Myocyte (in vitro differentiated cells): ENCODE measurements at places on chromosomes 4 and X.

DNA sequence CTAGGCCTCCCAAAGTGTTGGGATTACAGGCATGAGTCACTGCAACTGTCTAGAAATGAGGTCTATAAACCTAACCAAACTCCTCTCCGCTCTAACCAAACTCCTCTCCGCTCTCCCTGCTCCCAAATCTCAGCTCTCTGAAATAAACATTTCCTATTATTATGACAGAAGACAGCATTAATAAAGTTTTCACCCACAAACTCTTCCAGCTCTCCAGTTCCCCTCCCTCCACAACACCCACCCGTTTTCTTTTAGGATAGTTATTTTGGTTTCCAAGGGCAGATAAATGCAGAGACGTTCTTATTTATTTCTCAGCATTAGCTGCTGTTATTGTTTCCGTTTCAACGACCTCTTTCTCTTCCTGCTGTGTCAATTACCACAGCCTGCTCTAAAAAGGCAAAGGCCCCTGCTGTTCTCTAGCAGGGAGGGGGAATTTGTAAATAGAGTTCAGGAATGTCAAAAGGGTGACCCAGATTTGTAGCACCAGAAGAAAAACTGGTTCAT lies 13.3 kb upstream of the SCD5 start:
- no peak for DNase-seq

GRCh38 chrX:65757943-65758342 lies 90.5 kb downstream of the MSN start:
- no peak for DNase-seq

GRCh38 chr4:140826701-140827027 lies 70.5 kb upstream of the TBC1D9 start:
- DNase-seq: no peak

- no peak for DNase-seq
Measured at GRCh38 chr4:145076469-145076855, 21.5 kb downstream of the ANAPC10 start.

- no peak for DNase-seq
Measured at GRCh38 chr4:177041356-177041755, 248.6 kb upstream of the VEGFC start.

- DNase-seq: no peak
Measured at GRCh38 chr4:54139332-54139731, 39.4 kb downstream of the GSX2 start.

- DNase-seq: no peak
Measured at GRCh38 chr4:99853999-99854398, 37.4 kb downstream of the DAPP1 start.

DNA sequence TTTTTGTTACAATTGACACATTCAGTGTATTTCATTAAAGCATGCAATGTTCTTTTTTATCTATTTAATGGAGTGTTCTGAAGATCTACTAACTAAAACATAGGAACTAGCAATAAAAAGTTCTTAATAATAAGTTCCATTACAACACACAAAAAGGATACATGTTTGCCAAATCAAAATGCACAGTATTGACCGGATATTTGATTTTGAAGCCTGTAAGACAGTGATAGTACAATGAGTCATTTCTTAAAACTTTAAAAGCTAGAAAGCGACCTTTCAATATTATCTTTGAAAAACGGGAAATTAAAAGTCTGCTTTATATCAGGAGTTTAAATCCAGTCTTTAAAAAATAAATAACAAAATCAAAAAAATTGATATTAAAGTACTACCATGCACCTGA lies 2.4 kb upstream of the PRDM5 start:
- DNase-seq: no peak

- peak; percentile 2 for DNase-seq
Measured at GRCh38 chr4:8644461-8644891, 51.9 kb downstream of the CPZ start.

DNA sequence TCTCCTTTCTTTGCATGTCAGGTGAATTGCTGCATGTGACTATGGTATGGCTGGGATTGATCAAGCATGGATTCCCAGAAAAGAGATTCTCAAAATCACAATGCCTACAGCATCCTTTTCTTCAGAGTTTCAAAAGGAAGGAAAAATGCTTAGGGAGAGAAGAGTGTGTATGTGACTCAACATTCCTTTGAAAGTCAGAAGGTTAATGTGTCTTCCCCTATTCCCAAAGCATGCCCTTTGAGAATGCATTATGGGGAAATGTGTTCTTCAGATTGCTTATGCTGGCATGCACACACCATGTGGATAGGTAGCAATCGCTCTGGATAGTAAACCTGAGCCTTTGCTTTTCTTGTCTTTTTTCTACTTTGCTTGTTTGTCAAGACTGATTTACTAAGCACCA lies 78.5 kb downstream of the ELOVL6 start:
- DNase-seq: no peak

DNA sequence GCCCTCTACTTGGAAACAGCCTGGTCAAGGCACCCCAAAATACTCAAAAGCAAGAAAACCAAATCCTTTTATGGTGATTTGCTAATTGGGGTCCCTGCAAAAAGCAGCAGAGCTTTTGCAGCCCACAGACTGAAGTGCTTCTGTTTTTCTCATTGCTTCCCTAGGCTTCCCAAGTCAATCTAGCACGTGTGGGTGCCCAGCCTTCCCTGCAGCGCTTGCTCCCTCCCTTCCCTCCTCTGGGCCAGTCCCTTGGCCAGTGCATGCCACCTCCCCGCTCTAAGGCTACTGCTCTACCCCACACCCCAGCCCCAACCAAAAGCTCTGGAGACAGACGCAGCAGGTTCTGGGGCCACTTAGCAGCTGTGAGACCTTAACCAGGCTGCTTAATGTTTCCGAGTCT lies 53.6 kb downstream of the ANAPC4 start:
- no peak for DNase-seq

GRCh38 chr4:45578874-45579273 lies 545.0 kb downstream of the GABRG1 start:
- no peak for DNase-seq
